ENCODE measurements at places on chromosomes 4 and X.

DNA sequence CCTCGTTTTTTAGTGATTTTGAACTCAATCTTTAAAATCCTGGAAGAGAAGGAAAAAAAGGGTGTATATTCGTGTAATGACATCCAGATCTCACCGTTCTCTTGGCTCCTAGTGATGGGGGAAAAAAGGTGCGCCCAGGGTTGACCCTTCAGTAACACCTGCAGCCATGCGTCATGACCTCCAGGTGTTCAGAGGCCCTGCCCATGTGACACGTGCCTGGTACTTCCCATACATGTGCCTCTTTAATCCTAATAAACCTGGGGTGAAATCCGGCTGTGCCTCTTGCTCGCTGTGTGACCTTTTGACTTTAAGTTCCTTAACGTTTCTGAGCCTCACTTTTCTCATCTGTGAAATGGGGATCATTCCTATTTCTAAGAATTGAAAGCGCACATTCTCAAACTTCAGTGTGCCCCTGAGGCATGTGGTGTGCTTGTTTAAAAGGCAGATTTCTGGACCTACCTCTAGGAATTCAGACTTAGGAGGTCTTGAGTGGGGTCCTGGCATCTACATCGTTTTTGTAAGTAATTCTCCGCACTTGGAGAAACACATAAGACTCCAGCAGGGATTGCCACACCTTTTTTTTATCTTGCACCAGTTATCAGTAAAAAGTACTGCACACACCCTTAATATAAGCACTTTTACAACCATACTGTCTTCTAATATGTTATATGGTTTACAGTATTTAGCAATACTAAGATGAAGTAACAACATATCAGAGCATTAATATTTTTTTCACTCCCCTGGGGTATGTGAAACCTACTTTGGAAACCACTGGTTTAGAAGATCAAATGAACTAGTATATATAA, 90.1 kb downstream of the RELL1 start:
- no peak for DNase-seq

- DNase-seq: no peak
Measured at GRCh38 chrX:73766431-73766795, 203.4 kb downstream of the CHIC1 start.

DNA sequence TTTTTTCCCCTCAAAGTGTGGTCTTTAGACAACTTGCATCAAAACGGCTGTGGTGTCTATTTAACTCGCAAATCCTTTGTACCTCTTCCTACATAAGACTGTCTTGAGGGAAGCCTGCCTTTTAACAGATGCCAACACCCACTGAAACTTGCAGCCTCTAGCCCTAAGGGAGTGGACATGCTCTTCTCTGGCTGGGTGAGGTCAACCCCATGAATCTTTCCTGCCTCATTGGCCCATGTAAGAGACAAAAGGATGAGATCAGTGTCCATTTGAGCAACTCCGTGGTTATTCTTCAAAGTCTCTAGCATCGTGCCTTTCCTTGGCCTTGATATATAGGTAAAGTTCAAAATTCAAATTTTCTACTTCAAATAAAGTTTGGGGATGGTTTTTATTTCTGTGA, 134.7 kb downstream of the SHROOM3 start:
- no peak for DNase-seq

DNA sequence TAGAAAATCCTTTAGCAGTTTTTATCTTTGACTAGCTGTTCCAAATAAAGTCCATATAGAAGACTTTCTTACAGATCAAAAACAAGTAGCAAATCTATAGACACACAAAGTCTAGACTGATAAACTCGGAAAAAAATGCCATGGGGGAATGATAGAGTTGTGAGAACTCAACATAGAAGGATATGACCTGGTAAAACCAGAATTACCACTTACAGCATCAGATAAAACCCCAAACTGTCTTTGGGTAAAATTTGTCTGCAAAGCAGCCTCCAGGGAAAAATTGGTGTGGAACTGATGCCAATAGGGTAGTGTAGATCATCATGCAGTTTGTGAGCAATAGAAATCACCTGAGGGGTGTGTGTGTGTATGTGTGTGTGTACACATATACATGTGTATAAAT, 579.1 kb downstream of the SPOCK3 start:
- DNase-seq: no peak

- no peak for DNase-seq
Measured at GRCh38 chr4:84167564-84167963, 331.5 kb downstream of the NKX6-1 start.

Data from activated T-helper 1 cell treated with anti-CD3 and anti-CD28 coated beads, Interleukin-2, amount 50 U/mL, for 16 hours (primary cell).